ENCODE measurements at places on chromosomes 5 and 9.

GRCh38 chr5:133287500-133287899 is 235.7 kb downstream of the HSPA4 start:
- no peak for DNase-seq

DNA sequence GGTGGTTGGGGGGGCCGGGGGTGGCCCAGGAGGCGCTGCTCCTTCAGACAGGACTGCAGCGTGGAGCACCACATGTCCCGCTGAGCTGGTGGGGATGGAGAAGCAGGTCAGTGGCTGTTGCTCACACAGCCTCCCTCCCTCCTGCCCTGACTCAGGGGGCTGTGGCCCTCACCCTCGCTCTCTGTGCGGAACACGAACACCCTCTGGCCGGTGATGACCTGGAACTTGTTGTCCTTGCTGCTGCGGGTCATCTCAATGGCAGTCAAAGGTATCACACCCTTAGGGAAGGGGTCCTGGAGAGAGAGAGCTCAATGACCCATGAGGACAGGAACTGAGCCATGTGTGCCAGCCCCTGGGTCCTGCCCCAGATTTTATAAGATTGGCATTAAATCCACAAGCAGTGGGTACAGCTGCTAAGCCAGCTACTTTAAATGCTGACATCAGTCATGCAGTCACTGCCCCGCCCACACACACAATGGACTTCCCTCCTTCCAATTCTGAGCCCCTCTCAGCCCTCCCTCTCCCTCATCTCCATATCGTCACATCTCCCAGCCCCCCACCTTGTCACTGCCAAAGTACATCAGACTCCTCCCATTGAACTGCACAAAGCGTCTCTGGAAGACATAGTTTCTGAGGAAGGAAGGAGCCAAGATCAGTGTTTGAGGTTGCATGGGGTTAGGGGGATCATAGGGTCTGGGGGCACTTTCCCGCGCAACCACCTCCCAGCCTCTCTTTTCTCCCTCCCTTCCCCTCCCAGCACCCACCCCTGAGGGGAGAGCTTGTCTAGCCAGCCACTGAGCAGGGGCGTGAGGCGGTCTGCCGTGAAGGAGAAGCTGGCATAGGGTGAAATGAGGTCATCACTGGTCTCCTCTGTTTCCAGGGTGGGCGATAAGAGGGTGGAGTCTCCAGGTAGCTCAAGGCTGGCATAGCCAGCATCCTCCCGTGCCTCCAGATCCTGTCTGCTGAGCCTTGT is 8.9 kb downstream of the ARAP3 start:
- no peak for DNase-seq

DNA sequence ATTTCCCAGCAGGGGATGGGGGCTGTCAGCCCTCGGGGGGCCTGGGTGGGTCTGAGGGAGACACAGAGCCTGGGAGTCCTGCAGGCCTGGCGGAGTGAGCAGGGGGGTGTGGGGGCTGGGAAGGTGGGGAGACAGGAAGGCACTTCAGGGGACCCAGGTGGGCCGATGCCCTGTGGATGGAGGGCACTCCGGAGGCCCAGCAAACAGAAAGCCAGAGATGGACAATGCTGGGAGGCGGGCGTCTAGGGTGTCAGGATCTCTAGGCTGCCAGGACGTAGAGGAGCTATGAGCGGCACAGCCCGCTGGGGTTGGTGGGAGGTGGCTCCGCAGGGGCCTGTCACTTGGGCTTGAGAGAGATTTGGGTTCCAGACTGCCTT is 87.6 kb upstream of the COL5A1 start:
- DNase-seq, result no peak

- no peak for DNase-seq
Measured at GRCh38 chr5:71839096-71839884, 120.2 kb downstream of the CARTPT start.

DNA sequence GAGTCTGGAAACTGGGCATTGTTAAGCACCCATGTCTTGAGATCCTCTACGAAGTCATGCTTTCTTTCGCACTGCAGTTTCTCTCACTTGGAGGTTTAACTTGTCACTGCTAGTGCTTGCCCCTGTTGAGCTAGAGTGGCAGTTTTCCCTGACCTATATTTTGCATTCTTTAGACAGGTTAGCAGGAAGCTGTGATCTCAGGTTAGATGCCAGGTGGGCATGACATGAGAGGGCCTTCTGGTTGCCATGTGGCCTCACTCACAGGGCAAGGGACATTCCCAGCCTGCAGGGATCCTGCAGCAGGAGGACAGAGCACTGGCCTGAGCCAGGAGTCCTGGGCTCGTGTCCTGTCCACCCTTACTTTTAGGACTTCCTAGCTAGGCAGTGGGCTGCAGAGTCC is 28.6 kb downstream of the SLC36A1 start:
- no peak for DNase-seq

DNA sequence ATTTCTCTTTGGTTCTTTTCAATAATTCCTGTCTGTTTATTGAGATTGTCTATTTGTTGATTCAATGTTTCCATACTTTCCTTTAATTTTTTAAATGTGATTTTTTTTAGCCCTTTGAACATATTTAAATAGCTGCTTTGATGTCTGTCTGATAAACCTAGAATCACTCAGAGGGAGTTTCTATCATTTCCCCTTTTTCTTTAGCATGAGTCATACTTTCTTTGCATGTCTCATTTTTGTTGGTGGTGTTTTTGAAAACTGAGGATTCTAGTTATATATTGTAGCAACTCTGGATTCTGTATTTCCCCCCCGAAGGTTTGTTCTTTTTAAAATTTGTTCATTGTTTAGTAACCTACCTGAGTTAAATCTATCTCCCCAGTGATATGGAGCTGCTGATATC is 24.2 kb upstream of the ZNF618 start:
- no peak for DNase-seq

DNA sequence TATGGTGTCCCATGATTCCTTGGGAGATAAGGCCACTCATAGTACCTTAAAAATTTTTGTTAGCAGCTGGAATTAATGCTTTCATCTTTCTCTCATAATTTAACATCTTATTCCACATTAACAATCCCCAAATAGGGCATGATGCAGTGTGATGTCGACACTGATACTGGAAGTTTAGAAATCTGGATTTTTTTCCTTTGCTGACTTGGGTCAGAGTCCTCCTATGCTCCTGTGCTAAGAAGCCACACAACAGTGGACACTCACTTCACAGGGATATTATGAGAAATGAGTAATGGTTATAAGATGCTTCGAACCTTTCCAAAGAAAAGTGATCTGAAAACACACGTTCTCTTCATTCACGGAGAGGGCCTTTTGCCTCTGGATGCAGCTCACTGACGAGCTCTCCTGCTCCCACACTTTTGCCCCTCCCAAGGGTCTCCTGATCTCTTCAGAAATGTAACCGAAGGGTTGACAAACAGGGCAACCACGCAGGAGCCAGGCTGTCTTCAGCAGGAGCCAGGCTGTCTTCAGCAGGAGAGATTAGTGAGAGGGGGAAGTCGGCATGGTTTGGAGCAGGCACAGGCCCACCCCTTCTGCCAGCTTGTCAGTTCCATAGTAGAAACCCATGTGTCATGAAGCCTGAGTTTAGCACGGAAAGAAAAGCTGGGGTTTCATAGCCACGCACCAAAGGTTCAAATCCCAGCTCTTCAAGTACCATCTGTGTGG is 247.8 kb downstream of the AOPEP start:
- DNase-seq, result no peak

- no peak for DNase-seq
Measured at GRCh38 chr5:38121420-38121819, 136.9 kb upstream of the EGFLAM start.

GRCh38 chr5:31232273-31232888 is 38.9 kb downstream of the CDH6 start:
- no peak for DNase-seq

Data from activated CD4-positive, alpha-beta memory T cell treated with anti-CD3 and anti-CD28 coated beads for 36 hours (primary cell).